ENCODE measurements at places on chromosomes 4 and X.
A peak's percentile ranks its signal among the peaks of the same experiment; 100 is the strongest.

GRCh38 chr4:24417206-24417605 is 167.1 kb downstream of the DHX15 start:
- no peak for DNase-seq

GRCh38 chr4:118348886-118349285 is 3.9 kb downstream of the PRSS12 start:
- no peak for DNase-seq

DNA sequence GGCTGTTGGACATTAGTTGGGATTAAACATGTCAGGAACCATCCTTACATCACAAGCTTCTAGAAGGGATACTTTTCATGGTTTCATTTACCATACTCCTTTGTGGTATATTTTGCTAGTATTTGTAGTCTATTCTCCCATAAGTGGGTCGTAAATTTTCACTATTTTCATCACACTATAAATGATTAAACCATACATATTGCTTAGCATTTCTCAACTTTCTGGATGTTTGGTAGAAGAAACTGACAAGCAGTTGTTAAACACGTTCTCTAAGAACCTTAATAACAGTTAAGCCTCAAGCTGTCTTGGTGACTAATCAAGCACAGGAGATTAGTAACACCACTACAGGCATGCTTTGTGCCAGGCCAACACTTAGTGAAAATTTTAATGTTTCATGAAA is 375.5 kb downstream of the NAF1 start:
- peak; percentile 0 for DNase-seq

GRCh38 chr4:35105486-35105885 is 1138.8 kb downstream of the ARAP2 start:
- no peak for DNase-seq

DNA sequence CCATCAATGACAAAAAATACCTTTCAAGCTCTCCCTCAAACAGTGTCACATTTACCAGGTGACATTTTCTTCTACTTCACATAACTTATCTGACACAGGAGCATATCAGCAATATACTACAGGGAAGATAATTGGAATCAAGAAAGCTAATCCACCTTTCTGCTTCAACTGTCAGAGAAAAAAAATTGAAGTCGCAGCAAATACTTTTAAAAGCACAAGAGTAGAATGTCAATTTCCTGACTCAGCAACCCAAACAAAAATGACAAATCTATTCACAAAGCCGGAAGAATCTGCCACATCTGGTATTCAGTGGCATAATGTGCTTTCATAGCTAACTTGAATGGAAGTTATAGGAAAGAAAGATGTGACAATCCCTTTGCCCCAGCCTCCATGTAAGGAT is 36.7 kb downstream of the AGA start:
- DNase-seq = no peak

DNA sequence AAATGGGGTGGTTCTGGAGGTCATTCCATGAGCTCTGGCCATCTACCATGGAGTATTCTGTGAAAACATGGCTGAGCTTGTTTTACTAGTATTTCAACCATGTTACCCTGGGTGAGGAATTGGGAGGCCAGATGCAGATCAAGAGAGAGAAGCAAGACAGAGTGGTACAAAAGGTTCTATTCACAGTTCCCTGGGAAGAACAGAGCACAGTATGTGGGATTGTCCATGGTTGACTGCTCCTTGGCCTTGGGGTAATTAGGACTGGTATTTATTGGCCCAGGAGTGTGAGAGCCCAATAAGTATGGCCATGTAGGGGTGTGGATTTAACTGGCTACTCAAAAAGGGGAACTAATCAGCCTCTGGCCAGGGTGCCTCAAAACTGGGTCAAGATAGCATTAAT is 239.7 kb upstream of the GATB start:
- DNase-seq = no peak

DNA sequence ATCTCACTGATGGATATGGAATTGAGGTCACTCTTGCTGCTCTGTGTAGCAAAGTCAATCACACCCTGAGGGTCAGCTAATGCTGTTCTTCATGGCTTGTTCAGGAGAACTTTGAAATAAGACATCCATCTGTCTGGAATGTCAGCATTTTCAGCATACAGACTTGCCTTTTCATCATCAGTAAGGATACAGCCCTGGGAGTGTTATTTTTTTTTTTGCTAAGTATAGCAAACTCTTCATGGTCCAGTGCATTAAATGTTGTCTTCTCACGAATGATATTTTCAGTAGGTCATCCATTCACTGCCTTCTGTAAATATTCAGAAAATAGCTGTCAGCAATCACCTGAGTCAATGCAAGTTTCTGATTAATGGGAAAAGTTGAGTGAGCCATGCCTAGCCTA is 268.8 kb upstream of the SMIM31 start:
- DNase-seq = no peak

DNA sequence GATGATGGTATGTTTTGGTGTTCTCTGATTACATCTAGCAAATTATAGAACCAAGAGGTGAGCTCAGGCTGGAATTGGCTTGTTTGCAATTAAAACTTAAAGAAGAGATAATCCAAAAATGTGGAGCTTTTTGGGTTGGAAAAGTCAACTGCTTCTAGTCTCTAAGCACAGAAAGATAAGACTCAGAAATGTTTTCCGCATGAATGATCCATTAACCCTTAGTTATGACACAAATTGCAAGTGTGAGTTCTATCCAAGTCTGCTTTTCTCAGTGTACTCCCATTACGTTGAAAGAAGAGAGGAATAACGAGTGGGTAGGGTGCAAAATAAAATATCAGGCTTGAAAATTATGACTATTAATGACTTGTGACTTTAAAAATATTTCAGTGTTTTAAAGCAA is 38.5 kb downstream of the HPGD start:
- no peak for DNase-seq

DNA sequence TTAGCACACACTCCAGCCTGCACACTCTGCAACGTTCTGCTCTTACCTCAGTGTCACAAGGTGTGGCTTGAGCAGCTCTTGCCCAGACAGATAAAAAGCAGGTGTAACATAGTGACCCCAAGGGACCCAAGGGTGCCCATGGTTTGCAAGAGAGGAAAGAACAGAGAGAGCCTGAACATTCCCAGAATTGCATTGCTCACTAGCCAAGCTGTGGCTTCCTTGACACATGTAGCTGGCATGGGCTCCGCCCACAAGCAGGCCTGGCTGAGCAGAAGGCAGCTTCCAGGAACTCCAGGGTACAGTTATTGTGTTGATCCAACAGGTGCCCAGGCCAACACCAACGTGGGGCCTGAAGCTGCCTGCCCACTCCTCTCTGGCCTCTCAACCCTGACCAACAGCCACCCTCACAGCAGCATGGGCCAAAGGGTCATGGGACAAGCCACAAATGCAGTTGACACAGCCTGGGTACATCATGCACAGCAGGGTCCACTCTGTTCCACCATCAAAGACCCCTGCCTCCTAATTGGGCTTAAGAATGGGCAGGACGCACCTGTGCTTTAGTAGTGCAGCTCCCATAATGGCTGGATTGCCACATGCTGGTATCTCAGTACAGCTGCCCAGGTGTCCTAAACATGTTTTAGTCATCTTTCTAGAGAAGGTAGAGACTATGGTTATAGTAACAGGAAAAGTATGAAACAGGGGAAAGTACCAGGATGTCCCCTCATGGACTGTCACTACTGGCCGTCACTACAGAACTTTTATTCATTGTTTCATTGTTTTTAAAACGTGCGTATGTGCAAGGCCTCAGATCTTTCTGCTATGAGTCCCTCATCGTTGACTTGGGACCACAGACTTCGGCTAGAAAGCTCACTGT is 73.7 kb upstream of the ACSL1 start:
- peak; percentile 42 for DNase-seq

GRCh38 chrX:13164611-13165010 is 120.2 kb upstream of the FAM9C start:
- DNase-seq = peak; percentile 23

- DNase-seq = no peak
Observed at GRCh38 chr4:4317496-4318232, 27.6 kb downstream of the ZBTB49 start.

DNA sequence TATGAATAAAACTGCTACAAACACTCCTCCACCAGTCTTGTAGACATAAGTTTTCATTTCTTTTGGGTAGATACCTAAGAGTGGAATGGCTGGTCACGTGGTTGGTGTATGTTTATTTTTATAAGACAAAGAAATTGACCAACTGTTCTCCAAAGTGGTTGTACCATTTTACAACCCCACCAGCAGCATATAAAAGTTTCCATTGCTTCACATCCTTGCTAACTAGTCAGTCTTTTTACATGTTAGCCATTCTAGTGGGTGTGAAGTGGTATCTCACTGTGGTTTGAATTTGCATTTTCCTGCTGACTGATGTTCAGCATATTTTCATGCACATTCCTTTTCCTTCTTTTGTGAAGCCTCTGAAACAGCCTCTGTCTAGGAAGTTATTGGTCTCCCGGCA is 76.2 kb upstream of the ADGRG2 start:
- DNase-seq = no peak

DNA sequence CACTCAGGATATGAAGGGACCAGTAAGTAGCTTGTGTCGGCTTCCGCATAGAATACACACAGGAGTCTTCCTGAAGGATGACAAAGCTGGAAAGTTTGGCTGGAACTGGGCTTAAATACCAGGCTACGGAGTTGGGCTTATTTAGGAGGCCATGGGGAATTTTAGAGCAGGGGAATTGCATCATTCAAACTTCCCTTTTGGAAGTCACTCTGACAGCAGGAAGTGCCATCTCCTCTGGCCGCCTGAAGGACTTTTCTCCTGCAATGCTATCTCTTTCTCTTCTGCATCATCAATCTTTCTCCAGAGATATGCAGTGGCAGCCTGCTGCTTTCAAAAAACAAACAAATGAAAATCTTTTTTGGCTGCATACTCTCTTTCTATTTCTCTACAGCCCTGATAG is 48.4 kb upstream of the PAK3 start:
- no peak for DNase-seq

DNA sequence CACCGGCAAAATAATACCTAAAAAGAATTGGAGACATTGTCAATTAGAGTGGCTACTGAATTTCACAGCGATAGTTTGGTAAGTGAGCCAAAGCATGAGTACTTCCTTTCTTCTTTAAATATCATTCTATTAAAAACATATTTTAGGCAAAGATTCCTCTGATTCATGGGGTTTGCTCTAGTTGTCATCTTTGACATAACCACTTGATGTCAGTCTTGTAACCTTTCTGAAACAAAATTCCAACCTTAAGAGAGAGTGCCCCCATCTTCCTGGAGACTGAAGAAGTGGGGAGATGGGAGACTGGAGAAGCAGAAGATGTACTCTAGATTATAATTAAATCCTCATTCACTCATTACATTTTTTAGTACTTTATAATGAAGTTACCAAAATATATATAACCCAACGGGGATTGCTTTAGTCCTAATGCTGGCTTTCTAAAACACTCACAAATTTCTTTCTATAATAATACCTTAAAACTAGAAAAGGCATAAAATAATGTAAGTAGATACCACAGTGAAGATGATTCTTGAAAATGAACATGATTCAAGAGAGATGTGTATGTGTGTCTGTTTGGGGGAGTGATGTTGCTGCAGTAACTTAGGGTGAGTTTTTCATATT is 96.4 kb downstream of the EMCN start:
- DNase-seq = peak; percentile 40

DNA sequence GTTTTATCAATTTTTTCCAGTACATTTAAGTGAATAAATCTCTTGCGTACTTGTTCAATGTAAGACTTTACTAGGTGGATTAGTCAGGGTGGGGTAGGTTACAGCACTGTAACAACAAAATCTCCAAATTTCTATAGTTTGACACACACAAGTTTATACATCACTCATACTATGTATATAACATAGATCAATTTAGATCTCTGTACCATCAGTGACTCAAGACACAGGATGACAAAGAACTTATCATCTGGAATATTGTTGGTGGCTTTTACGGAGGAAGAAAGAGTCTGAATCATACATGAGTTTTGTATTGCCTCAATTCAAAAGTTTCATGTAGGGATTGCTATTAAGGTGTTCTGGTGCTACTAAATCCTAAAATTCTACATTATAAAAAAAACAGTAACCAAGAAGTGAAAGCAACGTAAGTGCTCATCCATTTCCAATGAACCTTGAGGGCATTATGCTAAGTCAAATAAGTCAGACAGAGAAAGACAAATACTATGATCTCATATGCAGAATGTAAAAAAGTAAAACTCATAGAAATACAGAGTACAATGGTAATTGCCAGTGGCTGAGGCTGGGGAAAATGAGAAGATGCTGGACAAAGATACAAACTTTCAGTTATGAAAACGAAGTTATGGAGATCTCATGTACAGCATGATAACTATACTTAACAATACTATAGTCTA is 98.0 kb upstream of the DKK2 start:
- no peak for DNase-seq

GRCh38 chrX:110569506-110569905 is 210.9 kb downstream of the RTL9 start:
- DNase-seq = no peak

GRCh38 chrX:129523079-129523911 is at the start of gene SMARCA1:
SMARCA1 (minus strand) TSS chrX:129523490; CDS start chrX:129523370, 120 bp downstream.
- peak; percentile 49 for DNase-seq

DNA sequence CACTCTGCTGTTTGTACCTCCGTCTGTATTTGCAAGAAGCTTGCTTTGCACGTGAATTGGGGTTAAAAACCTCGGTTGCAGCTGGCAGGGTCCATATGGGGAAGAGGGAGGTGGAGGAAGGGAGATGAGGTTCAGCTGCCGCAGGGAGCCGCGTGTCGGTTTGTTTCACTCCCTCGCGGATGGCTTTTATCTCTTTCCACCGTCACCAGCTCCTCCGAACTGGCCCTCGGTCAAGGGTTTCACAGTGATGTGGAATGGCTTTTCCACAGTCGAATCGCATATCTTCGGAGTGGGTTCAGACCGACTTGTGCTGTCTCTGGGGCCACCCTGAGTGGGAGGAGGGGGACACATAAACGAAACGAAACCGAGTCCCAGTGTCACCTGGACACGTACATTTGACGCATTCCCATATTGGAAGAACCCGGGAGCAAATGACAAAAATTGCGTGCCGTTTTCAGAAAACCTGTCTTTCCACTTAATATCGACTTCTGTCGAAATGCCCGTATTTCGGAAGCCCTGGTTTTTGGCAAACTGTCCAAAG is 929 bp downstream of the ZBTB33 start:
- no peak for DNase-seq

DNA sequence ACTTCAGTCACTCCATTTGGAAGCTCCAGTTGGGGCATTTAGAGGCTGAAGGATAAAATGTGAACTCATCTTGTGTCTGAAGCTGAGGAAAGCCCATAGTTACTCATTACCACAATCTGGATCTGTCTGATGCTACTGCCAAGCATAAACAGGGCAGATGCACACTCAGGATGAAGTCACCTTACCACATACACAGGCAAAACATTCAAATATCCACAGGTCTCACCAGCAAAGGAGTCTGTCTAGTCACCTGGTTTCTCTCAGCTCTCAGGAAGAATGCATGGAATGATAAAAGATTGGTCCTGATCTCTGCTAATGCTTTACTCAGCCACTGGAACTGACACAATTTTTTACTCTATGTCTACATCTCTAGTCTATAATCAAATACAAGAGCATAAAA is 13.0 kb upstream of the ODAPH start:
- peak; percentile 99 for DNase-seq
